Kidney (tissue), 22 donors: ENCODE measurements at places on chromosomes 12 and 14.
A peak's percentile ranks its signal among the peaks of the same experiment; 100 is the strongest.

DNA sequence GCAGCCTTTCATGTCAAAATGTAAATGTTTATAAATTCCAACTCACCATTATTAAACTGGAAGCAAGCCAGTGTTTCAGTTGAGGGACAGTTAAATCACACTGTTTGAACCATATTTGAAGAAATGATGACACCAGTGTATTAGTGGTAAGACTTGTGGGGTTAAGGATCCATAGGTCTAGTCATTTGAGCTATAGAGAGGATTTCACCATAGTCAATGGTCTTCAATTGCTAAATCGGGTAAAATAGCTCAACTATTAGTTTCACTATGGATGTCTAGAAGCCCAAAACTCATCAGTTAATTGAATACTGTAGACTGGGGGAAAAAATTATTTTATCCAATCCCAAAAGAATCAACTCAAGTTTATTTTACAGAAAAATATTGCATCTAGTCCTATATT lies 659.1 kb downstream of the NRXN3 start:
- DNase-seq: no peak

- no peak for DNase-seq
Observed at GRCh38 chr12:119615518-119616475, 22.2 kb downstream of the TMEM233 start.

DNA sequence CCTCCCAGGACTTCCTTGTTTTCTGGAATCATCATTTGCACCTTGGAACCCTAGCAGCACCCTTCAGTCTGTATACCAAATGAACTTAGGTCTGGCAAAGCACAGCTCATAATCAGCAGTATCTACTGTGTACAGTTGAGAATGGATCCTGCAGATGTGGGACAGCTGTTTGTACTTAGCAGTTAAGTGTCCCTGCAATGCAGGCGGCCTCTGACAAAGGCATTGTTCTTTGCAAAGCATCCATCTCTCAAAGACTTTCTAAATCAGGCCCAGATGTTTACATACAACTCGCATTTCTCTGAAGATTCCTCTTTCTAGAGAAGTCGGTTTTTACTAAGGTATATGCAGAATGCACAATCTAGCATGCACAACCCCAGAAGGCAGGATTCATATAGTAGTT lies 170.5 kb upstream of the RBM19 start:
- no peak for DNase-seq

GRCh38 chr12:46269429-46270241 lies 792 bp upstream of the SLC38A1 start:
- DNase-seq: peak; percentile 70

- DNase-seq: peak; percentile 42
Observed at GRCh38 chr12:128672893-128673292, 150.9 kb downstream of the SLC15A4 start.

DNA sequence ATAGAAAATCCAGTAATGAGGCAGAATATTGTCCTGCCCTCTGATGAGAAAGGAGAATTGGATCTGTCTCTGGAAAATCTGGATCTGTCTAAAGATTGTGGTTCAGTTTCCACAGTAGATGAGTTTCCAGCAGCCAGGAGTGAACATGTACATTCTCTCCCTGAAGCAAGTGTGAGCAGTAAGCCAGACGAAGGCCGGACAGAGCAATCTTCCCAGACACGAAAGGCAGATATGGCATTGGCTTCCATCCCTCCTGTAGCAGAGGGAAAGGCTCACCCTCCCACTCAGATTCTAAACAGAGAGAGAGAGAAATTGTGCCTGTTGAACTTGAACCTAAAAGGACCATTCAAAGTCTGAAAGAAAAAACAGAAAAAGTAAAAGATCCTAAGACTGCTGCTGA lies 31.4 kb downstream of the PARP11 start:
- no peak for DNase-seq
